ENCODE measurements at places on chromosomes 2 and 18. TPM values are rescaled to one million over a fixed set of nuclear protein-coding genes. Genes with fewer than 3 reads are reported as not detected.

Gene SOWAHC
- 18.4 TPM for total RNA-seq

Gene MATN3
- total RNA-seq = 0.26 TPM

Gene TAF4B
- 2.5 TPM for total RNA-seq

Gene ITGA4
- 23.0 TPM for total RNA-seq
